ENCODE measurements at places on chromosomes 12 and 14.

DNA sequence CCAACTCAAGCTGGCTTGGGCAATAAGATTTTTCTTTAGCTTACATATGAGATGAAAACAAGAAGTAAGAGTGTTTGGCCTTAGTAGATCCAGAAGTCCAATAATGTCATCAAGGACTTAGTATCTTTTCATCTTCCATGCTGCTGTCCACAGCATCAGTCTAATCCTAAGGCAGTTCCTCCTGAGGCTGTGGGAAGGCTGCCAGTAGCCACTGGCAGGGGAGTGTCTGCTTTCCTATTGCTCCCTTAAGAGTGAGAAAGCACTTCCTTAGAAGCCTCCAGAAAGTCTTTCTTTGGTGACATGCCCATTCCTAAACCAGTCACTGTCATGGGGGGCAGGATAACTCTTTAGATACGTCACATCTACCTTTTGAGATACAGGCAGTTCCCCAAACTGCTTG, 317.7 kb downstream of the BMP4 start:
- DNase-seq, result no peak

- no peak for DNase-seq
These were observed 16.4 kb upstream of the NCOR2 start for GRCh38 chr12:124583854-124584253.

GRCh38 chr14:89315493-89316470, 101.3 kb downstream of the FOXN3 start:
- DNase-seq, result no peak

GRCh38 chr12:79451365-79451764, 239.4 kb downstream of the PAWR start:
- no peak for DNase-seq

DNA sequence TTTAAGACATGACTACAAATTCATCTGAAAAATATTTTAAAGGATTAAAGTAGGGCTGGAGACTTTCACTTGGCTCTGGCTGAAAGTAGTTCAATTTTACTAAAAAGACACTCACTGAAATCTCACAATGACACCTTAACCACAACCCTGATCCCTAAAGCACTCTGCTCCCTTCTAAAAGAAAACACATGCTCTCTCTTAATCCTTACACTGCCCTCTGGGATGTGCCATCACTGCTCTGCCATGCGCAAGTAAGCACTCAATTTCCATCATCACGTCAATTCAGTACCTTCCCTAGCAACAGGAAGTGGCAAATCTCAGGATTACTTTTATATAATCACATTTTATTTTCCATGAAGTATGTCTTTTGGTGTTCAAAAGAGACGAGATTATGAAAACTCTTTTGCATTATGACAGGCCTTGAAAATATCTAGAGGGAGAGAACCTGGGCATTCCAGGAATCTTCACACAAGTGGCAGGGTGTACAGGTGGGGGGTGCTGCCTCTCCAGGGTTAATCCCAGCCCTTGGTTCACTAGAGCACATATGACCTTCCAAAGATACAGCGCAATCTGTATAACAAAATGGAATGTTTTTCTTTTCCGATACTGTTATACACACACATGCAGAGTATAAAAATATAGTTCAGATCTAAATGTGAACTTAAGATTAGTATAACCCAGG, 7.3 kb downstream of the ATG14 start:
- DNase-seq, result no peak

GRCh38 chr14:63542231-63542999, 762 bp downstream of the PPP2R5E start:
- peak; percentile 2 for DNase-seq

GRCh38 chr12:107309020-107309419, 215.7 kb upstream of the CRY1 start:
- DNase-seq, result peak; percentile 41

GRCh38 chr12:109130297-109131153, 14.1 kb downstream of the ACACB start:
- no peak for DNase-seq

- no peak for DNase-seq
These were observed 508.0 kb downstream of the MDGA2 start for GRCh38 chr14:47167402-47167801.

DNA sequence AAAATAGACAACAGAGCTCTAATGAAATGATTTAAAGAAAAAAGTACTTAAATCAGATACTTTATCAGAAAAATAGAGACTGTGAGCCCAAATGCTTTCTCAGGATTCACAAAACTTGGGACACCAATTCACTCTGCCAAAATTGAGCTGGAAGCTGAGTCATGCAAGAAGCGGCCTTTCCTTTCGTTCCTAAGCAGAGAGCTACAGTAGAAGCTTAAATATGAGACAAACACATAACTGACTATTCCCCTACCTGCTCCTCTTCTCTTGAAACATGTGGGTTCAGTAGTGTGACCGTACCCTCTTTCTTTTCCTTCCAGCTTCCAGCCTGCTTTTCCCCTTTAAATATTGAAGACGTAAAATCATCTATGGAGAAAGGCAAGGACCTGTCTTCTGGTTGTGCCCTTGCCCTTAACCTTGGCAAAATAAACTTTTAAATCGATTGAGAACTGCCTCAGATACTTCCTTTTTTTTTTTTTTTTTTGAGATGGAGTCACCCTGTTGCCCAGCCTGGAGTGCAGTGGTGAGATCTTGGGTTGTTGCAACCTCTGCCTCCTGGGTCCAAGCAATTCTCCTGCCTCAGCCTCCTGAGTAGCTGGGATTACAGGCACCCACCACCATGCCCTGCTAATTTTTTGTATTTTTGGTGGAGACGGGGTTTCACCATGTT, 4.4 kb upstream of the SDS start:
- DNase-seq, result no peak

GRCh38 chr12:125064492-125064891, 743 bp upstream of the AACS start:
- DNase-seq, result no peak

GRCh38 chr12:47947341-47947740, 16.1 kb upstream of the TMEM106C start:
- DNase-seq, result no peak

DNA sequence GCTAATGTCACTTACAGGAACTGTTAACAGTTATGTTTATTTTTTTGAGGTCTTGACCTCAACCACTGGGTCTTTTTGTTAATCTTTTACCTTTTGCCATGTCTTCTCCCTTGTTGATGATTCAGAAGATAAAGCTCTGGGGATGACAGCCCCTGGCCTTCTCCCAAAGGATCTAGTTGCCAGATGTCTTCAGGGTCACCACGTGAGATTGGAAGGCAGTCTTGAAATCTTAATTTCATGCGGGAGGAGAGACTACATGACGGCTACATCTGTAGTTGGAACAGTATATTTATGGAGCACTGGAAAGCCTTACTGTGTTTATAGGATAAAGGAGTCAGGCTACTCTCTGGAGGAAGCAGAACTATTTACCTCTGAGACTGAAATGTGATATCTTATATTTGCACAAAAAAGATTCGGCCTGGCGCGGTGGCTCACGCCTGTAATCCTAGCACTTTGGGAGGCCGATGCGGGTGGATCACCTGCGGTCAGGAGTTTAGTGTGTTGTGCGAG, 5.6 kb downstream of the MLEC start:
- DNase-seq, result no peak

DNA sequence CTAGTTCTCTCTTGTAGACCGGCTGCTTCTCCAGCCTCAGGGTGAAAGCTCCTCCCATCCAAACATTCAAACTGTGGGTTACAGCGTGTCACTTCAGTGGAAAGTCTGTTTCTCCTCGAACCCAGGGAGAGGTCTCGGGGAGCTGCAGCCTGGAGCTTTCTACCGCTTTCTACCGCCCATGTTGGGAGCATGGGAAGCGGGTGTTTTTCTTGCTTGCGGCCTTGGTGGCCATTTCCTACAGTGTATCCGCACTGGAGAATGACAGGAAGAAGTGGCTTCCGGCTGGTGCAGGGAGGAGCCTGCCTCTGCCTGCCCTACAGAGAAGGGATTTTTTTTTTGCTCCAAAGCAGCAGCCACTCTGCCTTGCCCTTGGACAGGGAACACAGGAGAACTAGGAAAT, 21.2 kb downstream of the ZFP36L1 start:
- peak; percentile 18 for DNase-seq

DNA sequence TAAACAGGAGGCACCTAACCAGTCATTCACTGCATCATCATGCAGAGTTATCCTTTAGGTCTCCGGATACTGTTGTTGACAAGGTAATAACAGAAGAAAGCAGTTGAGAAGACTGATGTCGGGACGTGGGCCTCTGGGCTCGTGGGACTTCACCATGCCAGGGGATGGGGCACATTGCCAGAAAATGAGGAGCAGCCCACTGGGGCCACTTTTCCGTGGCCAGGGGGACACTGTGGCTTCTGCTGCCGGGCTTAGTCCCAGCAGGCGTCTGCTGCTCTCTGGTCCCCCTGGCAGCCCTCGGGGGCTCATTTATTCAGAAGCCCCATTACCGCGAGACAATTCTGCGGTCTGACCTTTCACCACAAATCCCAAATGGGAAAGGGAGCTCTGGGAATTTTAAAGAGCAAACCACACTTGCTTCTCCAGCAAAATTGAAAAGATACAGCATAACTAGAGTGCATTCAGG, 201.2 kb downstream of the DAD1 start:
- DNase-seq, result no peak

- no peak for DNase-seq
These were observed 164.7 kb downstream of the RAD51B start for GRCh38 chr14:67984274-67984673.

DNA sequence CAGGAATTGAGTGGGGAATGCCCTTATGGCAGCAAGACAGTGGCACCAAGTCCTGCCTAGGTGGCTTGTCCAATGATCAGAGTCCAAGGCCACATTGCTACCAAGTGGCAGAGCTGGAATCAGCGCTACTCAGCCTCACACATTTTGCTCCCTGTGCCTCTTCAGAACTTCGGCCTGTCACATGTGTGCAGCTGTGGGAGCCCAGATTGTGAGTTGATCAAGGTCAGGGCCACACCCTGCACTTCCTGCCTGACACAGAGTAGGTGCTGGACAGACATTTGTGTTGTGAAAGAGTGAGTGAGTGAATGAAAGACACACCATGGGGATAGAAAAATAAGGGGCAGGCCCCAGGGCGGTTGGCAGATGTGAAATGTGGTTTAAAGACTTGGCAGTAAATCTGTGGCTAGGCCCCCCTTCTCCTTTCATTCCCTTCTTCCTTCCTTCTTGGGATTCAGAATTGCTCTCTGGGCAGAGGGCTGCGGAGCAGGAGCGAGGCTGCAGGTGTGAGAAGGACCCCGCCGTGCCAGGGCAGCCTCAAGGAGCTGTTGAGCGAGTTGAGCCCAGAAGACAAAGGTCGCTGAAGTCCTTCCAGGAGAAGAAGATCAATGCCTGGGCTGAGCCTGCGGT, 83.5 kb downstream of the SLC25A47 start:
- peak; percentile 42 for DNase-seq

DNA sequence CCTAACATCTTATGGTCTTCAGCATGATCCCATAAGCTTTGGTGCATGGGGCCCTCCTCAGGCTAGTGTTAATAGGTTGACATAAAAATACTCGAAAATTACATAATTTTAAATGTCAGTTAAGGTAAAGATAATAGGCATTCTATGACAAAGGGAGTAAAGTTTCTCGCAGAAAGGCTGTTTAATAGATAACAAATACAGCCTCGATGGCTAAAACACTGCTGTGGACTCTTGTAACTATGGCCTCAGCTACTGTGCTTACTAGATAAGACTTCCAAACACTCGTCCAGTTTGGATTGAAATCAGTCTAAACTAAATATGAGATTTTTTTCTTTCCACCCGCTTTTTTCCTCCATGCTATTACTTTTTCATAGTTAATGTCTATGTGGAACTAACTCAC, 23.2 kb upstream of the MGST1 start:
- no peak for DNase-seq

GRCh38 chr14:73759183-73759713, 45.1 kb upstream of the PNMA1 start:
- DNase-seq, result peak; percentile 57

DNA sequence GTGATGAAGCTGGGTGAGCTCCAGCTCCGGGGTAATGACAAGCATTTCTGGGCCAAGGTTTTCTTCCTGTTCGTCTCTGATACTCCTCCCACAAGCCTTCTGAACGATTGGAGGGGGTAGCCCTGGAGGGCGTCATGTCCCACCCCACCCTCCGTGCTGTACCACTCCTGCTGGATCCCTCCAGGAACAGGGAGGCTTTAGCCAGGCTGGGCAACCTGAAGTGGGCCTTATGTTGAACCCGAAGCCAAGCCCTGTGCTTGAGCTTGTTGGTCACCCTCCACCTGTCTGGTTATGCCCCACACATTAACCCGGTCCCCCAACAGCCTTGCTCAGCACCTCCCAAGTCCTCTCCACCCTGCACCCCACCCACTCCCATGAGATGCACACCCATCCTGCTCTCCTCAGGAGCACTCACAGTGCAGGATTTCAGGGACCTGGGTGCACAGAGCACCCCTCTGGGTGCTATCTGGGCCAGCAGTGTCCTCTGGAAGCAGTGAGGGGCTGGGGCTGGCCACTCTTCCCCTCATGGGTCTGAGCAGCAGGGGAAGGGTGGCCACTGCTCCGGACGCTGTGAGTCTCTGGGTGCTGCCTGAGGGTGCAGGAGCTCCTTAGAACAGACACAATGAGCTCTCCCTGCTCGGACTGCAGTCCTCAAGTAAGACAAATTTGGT, 6.8 kb upstream of the KRT83 start:
- no peak for DNase-seq

- DNase-seq, result peak; percentile 62
These were observed at the start of gene ARMH4 for GRCh38 chr14:58152014-58152857. Gene ARMH4, minus strand, starts transcription at chr14:58152213. Its CDS starts 12,855 bp downstream, at chr14:58139358.

Measured in CD4-positive, alpha-beta T cell treated with Interleukin-12 subunit alpha and Interleukin-12 subunit beta, for 1 hour (primary cell).